Esophagus muscularis mucosa (tissue), 4 donors: ENCODE measurements at places on chromosomes 12 and 14. TPM values are rescaled to one million over a fixed set of nuclear protein-coding genes. Genes with fewer than 3 reads are reported as not detected.

- DNase-seq: no peak
- no peak overlapping the region for H3K27ac ChIP-seq
- H3K4me3 ChIP-seq: no peak overlapping the region
- peaks cover 18% of the 10 kb centered on the region for H3K4me1 ChIP-seq
Measured at GRCh38 chr14:103445806-103446205, 60.6 kb downstream of the MARK3 start.

GRCh38 chr14:81427348-81428058 is 27.4 kb upstream of the STON2 start:
- H3K27ac ChIP-seq: no peak overlapping the region
- DNase-seq: no peak
- H3K4me1 ChIP-seq: peaks cover 8% of the 10 kb centered on the region

- no peak for DNase-seq
- H3K36me3 ChIP-seq: no peaks in the 10 kb centered on the region
- peak overlapping the region; percentile 71 for H3K27ac ChIP-seq
- H3K27me3 ChIP-seq: no peaks in the 10 kb centered on the region
- peak overlapping the region; percentile 89 for H3K4me3 ChIP-seq
Measured at GRCh38 chr14:72925171-72925759, 999 bp upstream of the DCAF4 start.

GRCh38 chr12:46677749-46678148 is 148.0 kb downstream of the SLC38A4 start:
- no peak overlapping the region for H3K27ac ChIP-seq
- no peaks in the 10 kb centered on the region for H3K36me3 ChIP-seq
- DNase-seq: no peak
- H3K27me3 ChIP-seq: no peaks in the 10 kb centered on the region

GRCh38 chr14:103143506-103143905 is 20.2 kb downstream of the TNFAIP2 start:
- peaks cover 16% of the 10 kb centered on the region for H3K4me1 ChIP-seq
- no peak overlapping the region for H3K4me3 ChIP-seq
- no peak for DNase-seq
- peaks cover 16% of the 10 kb centered on the region for H3K27me3 ChIP-seq
- H3K36me3 ChIP-seq: no peaks in the 10 kb centered on the region

GRCh38 chr12:53866727-53867126 is 71.9 kb upstream of the HOXC13 start:
- no peaks in the 10 kb centered on the region for H3K4me1 ChIP-seq
- no peaks in the 10 kb centered on the region for H3K36me3 ChIP-seq
- DNase-seq: no peak
- no peak overlapping the region for H3K27ac ChIP-seq
- H3K27me3 ChIP-seq: no peaks in the 10 kb centered on the region

DNA sequence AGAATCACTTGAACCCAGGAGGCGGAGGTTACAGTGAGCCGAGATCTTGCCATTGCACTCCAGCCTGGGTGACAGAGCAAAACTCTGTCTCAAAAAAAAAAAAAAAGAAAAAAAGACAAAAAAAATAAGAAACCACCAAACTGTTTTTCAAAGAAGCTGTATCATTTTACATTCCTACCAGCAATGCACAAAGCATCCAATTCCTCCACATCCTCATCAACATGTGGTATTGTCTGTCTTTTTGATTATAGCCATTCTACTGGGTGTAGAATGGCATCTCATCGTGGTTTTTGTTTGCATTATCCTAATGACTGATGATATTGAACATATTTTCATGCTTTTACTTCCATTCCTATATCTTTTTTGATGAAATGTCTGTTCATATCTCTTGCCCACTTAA is 36.2 kb upstream of the GNG2 start:
- H3K4me1 ChIP-seq: no peaks in the 10 kb centered on the region
- H3K27me3 ChIP-seq: no peaks in the 10 kb centered on the region
- no peak overlapping the region for H3K27ac ChIP-seq
- H3K4me3 ChIP-seq: no peak overlapping the region

DNA sequence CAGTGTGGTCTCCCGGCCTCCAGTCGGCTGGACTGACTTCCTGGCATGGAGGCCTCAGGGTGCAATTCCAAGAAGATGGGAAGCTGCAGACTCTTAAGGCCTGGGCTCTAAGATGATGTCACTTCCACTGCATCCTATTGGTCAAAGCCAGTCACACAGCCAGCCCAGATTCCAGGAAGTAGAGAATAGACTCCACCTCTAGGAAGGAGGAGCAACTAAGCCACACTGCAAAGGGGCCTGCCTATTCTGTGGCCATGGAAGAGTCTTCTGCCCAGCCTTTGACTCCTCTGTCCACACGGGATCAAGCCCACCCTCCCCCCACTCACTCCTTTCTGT is 103.9 kb upstream of the RFLNA start:
- no peak for DNase-seq
- no peaks in the 10 kb centered on the region for H3K27me3 ChIP-seq
- H3K27ac ChIP-seq: no peak overlapping the region
- no peaks in the 10 kb centered on the region for H3K36me3 ChIP-seq

DNA sequence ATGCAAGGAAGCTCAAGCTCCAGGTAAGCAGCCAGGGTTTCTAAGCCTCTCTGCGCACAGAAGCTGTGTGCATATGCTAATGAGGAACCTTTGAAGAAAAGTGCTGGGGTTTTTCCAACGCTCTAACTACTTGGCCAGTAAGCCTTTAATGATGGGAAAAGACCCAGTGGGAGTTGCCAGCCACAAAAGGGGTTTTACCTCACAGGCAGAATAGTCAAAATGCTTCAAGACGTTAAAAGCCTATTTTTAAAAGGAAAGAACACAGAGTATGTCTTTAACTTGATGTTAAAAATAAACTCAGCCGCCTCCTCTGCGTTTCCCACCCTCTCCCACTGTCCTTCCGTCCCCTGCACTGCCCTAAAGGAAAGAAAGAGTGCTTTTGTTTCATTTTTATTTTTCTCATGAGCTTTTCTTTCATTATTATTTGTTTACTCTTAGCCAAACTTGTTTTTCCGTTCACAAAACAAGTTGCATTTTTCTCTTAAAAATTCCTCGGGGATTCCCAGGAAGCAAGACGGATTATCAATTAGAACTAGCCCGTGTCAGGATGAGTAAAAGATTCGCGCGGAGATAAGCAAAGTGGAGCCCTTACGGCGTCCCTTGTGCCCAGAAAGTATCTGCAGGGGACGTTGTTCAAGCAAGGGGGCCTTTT is 209.8 kb upstream of the NUDT4 start:
- peaks cover 34% of the 10 kb centered on the region for H3K4me1 ChIP-seq
- no peak for DNase-seq
- peak overlapping the region; percentile 17 for H3K27ac ChIP-seq
- peak overlapping the region; percentile 39 for H3K4me3 ChIP-seq
- no peaks in the 10 kb centered on the region for H3K36me3 ChIP-seq

The NGB gene
- total RNA-seq: 2.7 TPM

The CAPZA3 gene
- not detected for total RNA-seq

The RNASE4 gene
- 83.8 TPM for total RNA-seq

The B4GALNT1 gene
- 2.8 TPM for total RNA-seq
